CD14-positive monocyte (primary cell): ENCODE measurements at places on chromosomes 3 and 15. TPM values are rescaled to one million over a fixed set of nuclear protein-coding genes. Genes with fewer than 3 reads are reported as not detected.

GRCh38 chr3:106428565-106428994 is 559.8 kb upstream of the CBLB start:
- H3K4me3 ChIP-seq = no peak overlapping the region
- no peaks in the 10 kb centered on the region for H3K27me3 ChIP-seq
- DNase-seq = no peak
- H3K27ac ChIP-seq = no peak overlapping the region
- H3K36me3 ChIP-seq = no peaks in the 10 kb centered on the region

- H3K27me3 ChIP-seq = no peaks in the 10 kb centered on the region
- no peak for DNase-seq
- no peaks in the 10 kb centered on the region for H3K4me1 ChIP-seq
- no peak overlapping the region for H3K27ac ChIP-seq
These were observed 44.5 kb downstream of the SYNM start for GRCh38 chr15:99149366-99149765.

GRCh38 chr3:37075955-37076354 is 82.6 kb downstream of the MLH1 start:
- H3K4me3 ChIP-seq = no peak overlapping the region
- H3K36me3 ChIP-seq = peaks cover 93% of the 10 kb centered on the region
- DNase-seq = no peak
- H3K27me3 ChIP-seq = no peaks in the 10 kb centered on the region
- H3K27ac ChIP-seq = no peak overlapping the region

GNAT1 gene
- not detected in 2 replicates for polyA plus RNA-seq

DNA sequence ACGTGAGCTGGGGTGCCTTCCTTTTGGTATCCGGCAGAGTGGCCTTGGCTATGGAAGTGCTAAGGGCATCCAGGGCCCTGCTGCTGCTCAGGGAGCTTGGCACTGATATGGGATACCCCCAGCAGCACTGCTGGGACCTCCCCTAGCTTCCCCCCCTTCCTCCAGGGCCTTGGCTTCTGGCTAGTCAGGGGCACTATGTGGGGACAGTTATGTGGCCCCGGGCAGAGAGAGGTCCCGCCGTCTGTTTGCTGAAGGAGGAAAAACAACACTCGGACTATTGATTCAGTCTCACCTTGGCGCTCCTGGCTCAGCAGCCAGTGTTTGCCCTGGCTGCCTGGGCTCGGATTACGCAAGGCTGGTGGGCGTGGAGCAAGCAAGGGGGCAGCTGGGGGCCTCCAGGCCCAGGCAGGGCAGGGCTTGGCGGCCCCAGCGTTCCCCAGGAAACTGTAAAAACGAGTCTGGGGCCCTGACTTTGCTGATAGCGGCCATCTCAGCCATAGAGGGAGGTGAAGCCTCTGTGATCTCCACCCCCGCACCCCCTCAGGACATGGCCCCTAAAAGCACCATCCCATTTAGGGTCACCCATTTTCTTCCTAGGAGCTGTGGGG is 5.7 kb downstream of the FURIN start:
- no peaks in the 10 kb centered on the region for H3K27me3 ChIP-seq
- H3K4me1 ChIP-seq = peaks cover 39% of the 10 kb centered on the region
- DNase-seq = no peak
- H3K4me3 ChIP-seq = peak overlapping the region; percentile 86

- H3K36me3 ChIP-seq = no peaks in the 10 kb centered on the region
- no peaks in the 10 kb centered on the region for H3K4me1 ChIP-seq
- H3K27me3 ChIP-seq = no peaks in the 10 kb centered on the region
- H3K27ac ChIP-seq = no peak overlapping the region
These were observed 694.9 kb downstream of the MECOM start for GRCh38 chr3:168968609-168969008.

- DNase-seq = no peak
These were observed 68.0 kb upstream of the ARL8B start for GRCh38 chr3:5054098-5054497.

DNA sequence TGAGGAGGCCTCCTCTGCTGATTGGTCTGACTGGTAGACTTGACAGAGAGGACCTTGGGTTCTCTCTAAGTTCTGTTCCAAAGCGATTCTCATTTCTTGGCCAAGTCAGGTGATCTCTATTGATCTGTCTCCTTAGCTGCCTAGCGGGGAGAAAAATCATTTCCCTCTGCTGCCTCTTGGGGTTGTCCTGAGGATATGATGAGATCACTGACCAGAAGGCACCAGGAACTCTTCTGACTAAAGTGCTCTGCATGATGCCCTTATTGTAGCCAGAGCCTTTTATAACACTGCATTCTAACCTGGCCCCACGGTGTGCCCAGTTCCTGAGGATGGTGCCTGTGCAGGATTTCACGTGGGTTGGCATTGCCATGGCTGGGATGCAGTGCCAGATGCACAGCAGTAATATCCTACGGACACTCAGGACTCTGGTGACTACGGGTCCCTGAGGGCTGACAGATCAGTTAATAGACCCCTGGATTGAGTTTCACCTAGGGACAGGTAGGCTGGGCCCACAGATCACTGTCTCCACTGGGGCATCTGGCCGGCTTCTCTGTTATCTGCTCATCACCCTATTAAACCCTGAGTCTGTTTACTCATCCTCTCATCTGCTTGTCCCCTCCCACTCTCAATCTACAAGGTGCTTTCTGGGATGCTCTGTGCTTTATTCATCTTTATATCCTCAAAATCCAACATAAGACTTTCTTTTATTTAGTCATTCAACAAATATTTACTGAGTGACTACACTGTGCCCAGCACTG is 3.9 kb upstream of the HEG1 start:
- H3K27me3 ChIP-seq = peaks cover 19% of the 10 kb centered on the region
- no peak overlapping the region for H3K4me3 ChIP-seq
- peaks cover 10% of the 10 kb centered on the region for H3K4me1 ChIP-seq
- H3K27ac ChIP-seq = no peak overlapping the region
- DNase-seq = no peak
- H3K36me3 ChIP-seq = no peaks in the 10 kb centered on the region

DNA sequence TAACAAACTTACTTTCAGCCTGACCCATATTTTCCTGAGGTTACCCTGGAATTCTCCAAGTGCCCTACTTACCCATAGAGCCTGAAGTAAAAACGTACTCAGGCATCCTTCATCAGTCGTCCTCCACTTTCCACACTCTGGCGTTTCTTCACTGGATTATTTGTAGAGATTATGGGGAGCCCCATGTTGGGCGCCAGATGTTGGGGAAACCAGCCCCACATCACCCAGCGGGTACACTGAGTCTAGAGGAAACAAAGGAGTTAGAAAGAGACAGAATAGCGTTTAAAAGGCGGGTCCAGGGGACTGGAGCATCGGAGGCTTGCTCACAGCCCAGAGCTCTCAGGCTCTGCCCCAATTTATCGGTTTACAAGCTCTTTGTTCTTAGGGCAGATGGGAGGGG is 9.7 kb upstream of the SLC28A2 start:
- no peaks in the 10 kb centered on the region for H3K27me3 ChIP-seq
- H3K27ac ChIP-seq = no peak overlapping the region
- DNase-seq = no peak
- H3K36me3 ChIP-seq = no peaks in the 10 kb centered on the region

ZIC1 gene
- polyA plus RNA-seq = not detected in 2 replicates

MINAR1 gene
- not detected for polyA plus RNA-seq

DNA sequence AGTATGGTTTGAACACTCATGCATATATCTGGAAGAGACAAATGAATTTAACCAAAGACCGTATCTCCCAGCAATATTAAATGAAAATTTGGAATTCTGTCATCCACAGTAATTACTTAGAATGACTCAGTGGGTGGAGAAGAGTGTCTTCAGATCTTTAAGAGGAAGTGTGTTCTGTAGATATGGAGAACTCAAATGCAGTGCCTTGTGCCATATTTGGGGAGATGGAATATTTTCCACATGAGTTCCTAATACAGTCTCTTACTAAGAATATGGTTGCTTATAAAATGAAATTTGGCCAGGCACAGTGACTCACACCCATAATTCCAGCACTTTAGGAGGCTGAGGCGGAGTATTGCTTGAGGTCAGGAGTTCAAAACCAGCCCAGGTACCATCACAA is 40.5 kb downstream of the ANO10 start:
- DNase-seq = no peak
- no peaks in the 10 kb centered on the region for H3K4me1 ChIP-seq
- peaks cover 28% of the 10 kb centered on the region for H3K36me3 ChIP-seq
- H3K27ac ChIP-seq = no peak overlapping the region

- H3K36me3 ChIP-seq = no peaks in the 10 kb centered on the region
- H3K4me1 ChIP-seq = peaks cover 61% of the 10 kb centered on the region
- no peaks in the 10 kb centered on the region for H3K27me3 ChIP-seq
- H3K4me3 ChIP-seq = no peak overlapping the region
These were observed 88.8 kb upstream of the TBL1XR1 start for GRCh38 chr3:177286034-177286433.

CLDN11 gene
- not detected for polyA plus RNA-seq

GRCh38 chr3:110262896-110263295 is 808.7 kb upstream of the NECTIN3 start:
- no peaks in the 10 kb centered on the region for H3K4me1 ChIP-seq
- H3K27me3 ChIP-seq = no peaks in the 10 kb centered on the region
- no peak overlapping the region for H3K27ac ChIP-seq
- no peak for DNase-seq

CAMP gene
- 2.1 and 3.8 TPM in 2 replicates for polyA plus RNA-seq

GRCh38 chr15:50116477-50116876 is 2.6 kb downstream of the ATP8B4 start:
- no peaks in the 10 kb centered on the region for H3K27me3 ChIP-seq
- peaks cover 72% of the 10 kb centered on the region for H3K4me1 ChIP-seq
- no peak overlapping the region for H3K4me3 ChIP-seq
- peak overlapping the region; percentile 93 for H3K27ac ChIP-seq
- peak; percentile 78 for DNase-seq

DNA sequence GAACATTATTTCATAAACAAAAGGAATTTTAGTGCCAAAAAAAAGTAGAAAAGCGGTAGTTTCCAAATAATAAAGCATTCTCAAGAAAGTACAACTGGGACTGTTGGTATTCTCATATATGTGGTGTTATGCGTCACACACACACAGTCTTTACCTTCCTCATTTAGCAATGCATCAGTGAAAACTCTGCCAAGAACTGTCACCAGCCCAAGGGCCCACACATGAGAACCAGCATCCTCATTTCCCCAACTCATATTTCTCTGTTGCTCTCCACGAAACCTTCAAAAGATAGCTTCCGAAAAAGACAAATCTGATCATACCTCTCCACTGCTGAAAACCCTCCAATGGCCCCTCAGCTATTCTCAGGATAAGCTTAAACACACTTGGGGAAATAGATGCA is 150.7 kb downstream of the CADPS start:
- no peak overlapping the region for H3K4me3 ChIP-seq
- H3K36me3 ChIP-seq = no peaks in the 10 kb centered on the region
- no peaks in the 10 kb centered on the region for H3K27me3 ChIP-seq
- DNase-seq = no peak
- H3K27ac ChIP-seq = no peak overlapping the region

NR2F2 gene
- polyA plus RNA-seq = not detected in 2 replicates

MNS1 gene
- polyA plus RNA-seq = not detected

- no peaks in the 10 kb centered on the region for H3K4me1 ChIP-seq
- H3K27me3 ChIP-seq = no peaks in the 10 kb centered on the region
- peaks cover 100% of the 10 kb centered on the region for H3K36me3 ChIP-seq
- H3K4me3 ChIP-seq = no peak overlapping the region
- no peak for DNase-seq
These were observed 43.2 kb upstream of the PTPN23 start for GRCh38 chr3:47337656-47338055.

- no peak for DNase-seq
- H3K4me1 ChIP-seq = no peaks in the 10 kb centered on the region
- no peak overlapping the region for H3K27ac ChIP-seq
- H3K27me3 ChIP-seq = no peaks in the 10 kb centered on the region
These were observed 214.1 kb downstream of the TNIK start for GRCh38 chr3:171245796-171246765.

GRCh38 chr15:77664428-77664827 is 31.7 kb upstream of the LINGO1 start:
- no peak for DNase-seq
- no peaks in the 10 kb centered on the region for H3K36me3 ChIP-seq
- H3K4me1 ChIP-seq = no peaks in the 10 kb centered on the region
- H3K4me3 ChIP-seq = no peak overlapping the region

DNA sequence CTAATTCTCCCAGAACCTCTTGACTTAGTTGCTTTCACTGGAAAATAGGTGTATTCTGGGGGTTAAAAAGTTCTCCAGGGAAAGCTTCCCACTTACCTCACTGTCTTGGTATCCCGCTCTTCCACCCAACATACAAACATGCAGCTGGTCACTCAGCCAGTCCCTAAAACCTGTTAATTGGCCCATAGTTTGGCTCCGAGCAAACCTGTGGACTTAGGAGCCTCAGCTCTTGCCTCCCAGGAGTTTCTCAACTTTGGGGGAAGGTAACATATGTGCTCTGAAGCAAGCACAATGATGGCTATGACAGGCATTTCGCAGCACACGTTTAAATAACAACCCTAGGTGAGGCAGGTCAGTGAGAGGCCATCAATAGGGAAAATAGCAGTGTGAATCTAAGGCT is 25.8 kb upstream of the LRRFIP2 start:
- H3K4me1 ChIP-seq = no peaks in the 10 kb centered on the region
- no peak overlapping the region for H3K27ac ChIP-seq
- no peak for DNase-seq
- H3K36me3 ChIP-seq = no peaks in the 10 kb centered on the region
- H3K27me3 ChIP-seq = no peaks in the 10 kb centered on the region
